Stimulated activated CD4-positive, alpha-beta T cell treated with anti-CD3 and anti-CD28 coated beads, Interleukin-2, amount 100 ng/mL, for 24 hours (primary cell): ENCODE measurements at places on chromosomes 4 and X.
A peak's percentile ranks its signal among the peaks of the same experiment; 100 is the strongest.

GRCh38 chr4:174193438-174194374 lies 89.8 kb downstream of the FBXO8 start:
- no peak for DNase-seq

- no peak for DNase-seq
Observed at GRCh38 chrX:74346088-74346487, 42.1 kb downstream of the ZCCHC13 start.

DNA sequence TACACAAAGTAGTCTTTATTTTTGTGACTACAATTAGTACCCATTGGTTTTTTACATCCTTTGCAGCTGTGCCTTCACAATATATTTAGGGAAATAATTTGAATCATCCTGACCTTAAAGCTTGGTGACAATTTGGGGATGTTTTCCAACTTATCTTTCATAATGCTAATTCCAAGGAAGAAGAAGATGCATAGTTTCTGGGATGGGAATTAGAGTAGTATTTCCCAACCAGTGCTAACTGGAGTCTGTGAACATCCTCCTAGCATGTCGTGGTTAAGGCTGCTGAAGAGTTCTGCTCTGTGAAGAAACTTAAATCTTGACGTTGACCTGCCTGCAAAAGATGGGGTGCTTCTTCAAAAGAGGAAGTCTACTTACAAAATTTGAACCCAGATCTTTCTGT lies 173.5 kb downstream of the ANK2 start:
- DNase-seq = no peak

DNA sequence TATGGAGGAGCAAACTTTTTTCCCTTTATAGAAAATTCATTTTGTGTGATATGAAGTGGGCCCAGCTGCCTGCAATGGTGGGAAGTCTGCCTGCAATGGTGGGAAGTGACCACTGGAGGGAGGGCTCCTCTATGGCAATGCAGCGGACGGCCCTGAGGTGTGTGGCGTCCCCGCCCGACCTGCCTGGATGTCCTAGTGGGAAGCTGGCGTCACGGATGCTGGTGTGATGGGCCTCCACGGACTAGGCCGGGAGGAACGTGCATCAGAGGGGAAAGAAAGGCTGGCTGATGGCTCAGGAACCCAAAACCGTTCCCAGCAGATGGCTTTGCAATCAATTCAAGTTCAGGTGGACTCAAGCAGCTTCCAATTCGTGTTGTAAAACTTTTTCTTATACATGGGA lies 177.9 kb downstream of the AFAP1 start:
- peak; percentile 65 for DNase-seq

- no peak for DNase-seq
Observed at GRCh38 chr4:3863841-3864741, 97.9 kb downstream of the ADRA2C start.

DNA sequence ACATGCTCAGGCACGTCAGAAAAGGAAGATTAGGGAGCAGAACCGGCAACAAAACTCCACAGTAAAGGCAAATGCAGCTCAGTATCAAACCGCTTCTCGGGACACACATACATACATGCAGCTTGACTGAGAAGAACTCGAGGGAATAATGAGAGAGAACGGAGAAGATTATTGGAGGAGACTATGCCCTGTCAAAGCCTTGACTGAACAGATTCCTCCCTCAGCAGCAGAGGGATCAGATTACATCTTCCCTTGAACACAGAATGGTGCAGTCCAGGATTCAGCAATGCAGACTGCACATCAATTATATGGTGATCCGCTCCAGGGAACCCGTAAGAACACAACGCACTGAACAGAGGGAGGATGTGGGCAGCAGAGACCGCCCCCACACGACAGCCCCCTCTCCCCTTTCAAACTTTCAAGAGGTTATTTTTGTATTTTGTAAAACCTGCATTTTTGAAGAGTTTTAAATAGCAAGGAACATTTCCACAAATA lies 183.2 kb downstream of the FBXW7 start:
- no peak for DNase-seq

GRCh38 chr4:183059797-183060196 lies 39.3 kb upstream of the WWC2 start:
- DNase-seq = no peak

DNA sequence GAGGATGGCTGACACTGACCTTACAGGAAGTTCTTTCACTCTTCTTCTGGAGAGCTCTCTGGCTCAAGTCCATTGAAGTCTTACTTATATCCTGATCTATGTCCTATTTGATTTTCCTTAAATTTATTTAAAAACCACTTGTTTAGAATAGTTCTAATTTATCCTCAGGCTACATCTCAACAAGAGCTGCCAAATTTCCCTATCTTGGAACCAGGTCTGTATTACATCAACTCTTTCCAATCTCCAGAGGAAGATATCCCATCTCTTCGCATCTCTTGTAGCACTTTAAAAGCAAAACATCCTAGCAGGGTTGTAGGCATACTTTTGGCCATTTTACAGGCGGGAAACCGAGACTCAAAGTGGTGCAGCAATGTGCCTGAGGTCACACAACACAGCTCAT lies 290.5 kb upstream of the TEX13C start:
- DNase-seq = no peak

- no peak for DNase-seq
Observed at GRCh38 chrX:63750811-63751210, 34.2 kb downstream of the ARHGEF9 start.
